ENCODE measurements at places on chromosomes 12 and 14. TPM values are rescaled to one million over a fixed set of nuclear protein-coding genes. Genes with fewer than 3 reads are reported as not detected.

The ARHGAP9 gene
- total RNA-seq, result 3.3 TPM

GRCh38 chr14:75231320-75231719, 47.3 kb upstream of the FOS start:
- no peaks in the 10 kb centered on the region for H3K27me3 ChIP-seq
- no peak overlapping the region for H3K4me3 ChIP-seq
- no peaks in the 10 kb centered on the region for H3K4me1 ChIP-seq

GRCh38 chr14:61566537-61567225, 128.6 kb upstream of the HIF1A start:
- no peaks in the 10 kb centered on the region for H3K27me3 ChIP-seq
- H3K4me3 ChIP-seq, result no peak overlapping the region
- DNase-seq, result no peak
- H3K4me1 ChIP-seq, result no peaks in the 10 kb centered on the region
- H3K27ac ChIP-seq, result no peak overlapping the region

GRCh38 chr12:28543021-28543890, 353.0 kb downstream of the CCDC91 start:
- H3K27ac ChIP-seq, result no peak overlapping the region
- H3K4me1 ChIP-seq, result no peaks in the 10 kb centered on the region
- no peaks in the 10 kb centered on the region for H3K36me3 ChIP-seq
- H3K27me3 ChIP-seq, result no peaks in the 10 kb centered on the region
- H3K4me3 ChIP-seq, result peak overlapping the region; percentile 0
- no peak for DNase-seq

DNA sequence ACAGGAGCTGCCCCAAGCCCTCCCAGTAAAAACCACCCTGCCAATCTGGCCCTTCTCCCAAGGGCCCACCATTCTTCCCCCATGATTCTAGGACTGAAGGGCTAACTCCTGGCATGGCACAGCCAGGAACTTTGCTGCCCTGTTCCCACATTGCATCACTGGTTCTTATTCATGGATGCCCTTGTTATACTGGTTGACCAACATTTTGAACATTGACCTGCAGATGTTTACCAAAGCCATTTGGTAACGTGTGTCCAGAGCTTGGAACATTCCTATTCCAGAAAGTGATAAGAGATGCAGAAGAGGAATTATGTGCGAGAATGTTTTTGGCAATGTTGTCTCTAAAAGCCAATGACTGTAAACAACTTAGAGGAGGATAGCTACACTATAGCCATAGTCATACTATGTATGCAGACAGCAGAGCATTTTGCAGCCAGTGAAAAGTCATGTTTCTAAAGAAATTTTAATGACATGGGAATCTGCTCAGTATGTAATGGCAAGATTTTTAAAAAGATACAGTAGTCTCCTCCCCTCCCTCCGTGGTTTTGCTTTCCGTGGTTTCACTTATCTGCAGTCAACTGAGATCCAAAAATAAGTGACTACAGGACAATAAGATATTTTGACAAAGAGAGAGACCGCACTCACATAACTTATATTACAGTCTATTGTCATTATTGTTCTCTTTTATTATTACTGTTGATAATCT, 108.8 kb downstream of the DAAM1 start:
- H3K4me3 ChIP-seq, result no peak overlapping the region
- no peaks in the 10 kb centered on the region for H3K27me3 ChIP-seq
- DNase-seq, result no peak
- H3K4me1 ChIP-seq, result peaks cover 4% of the 10 kb centered on the region
- no peak overlapping the region for H3K27ac ChIP-seq
- no peaks in the 10 kb centered on the region for H3K36me3 ChIP-seq
